ENCODE measurements at places on chromosomes 11 and 22.

- DNase-seq, result no peak
Observed at GRCh38 chr11:1927848-1928469, 8.5 kb downstream of the TNNT3 start.

DNA sequence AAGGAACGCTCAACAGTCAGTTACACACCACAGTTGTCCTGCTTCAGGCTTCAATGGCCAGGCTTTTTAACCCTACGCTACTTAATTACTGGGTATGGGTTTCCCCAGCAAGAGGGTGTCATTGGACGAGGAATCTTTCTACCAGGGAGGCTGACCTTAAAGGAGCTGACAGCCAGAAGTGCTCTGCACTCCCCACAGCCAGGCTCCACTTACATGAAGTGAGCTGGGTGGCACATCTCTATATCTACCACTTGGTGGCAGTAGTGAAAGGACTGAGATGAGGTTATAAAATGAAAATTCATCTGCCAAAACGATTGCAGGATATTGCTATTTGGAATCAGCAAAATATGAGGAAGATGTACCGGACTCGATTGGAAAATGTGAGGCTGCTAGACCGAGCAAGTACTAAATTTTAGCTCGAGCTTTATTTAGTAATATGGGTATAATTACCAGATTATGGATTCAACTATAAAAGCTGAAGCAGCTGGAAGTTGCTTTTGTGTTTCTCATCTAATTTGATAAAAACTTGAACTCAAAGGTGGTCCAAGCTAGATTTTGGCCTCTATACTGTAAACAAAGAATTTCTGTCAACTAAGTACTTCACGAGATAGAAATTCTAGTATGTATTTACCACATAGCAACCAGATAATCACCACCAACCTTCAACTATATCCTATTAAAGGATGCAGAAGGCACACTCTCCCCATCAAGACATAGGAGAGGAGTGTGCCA, 53.9 kb upstream of the CEP126 start:
- peak; percentile 2 for DNase-seq

DNA sequence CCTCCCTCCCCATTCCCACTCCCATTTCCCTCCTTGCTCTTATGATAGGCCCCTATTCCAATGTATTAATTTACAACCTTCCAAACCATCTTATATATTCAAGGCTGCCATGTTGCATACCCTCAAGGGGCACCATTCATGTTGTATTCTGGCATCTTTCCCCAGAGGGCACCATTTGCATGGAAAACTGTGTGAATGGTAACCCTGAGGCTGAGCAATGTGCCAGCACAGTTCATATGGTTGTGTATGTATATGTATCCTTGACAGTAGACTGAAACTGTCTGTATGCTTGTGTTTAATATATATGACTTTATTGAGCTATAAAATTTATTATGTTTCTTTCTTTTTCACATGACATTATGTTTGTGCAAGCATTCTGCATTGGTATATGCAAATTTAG, 7.3 kb downstream of the RASSF10 start:
- DNase-seq, result no peak

GRCh38 chr11:62880231-62880802, 379 bp upstream of the SLC3A2 start:
- peak; percentile 49 for DNase-seq

DNA sequence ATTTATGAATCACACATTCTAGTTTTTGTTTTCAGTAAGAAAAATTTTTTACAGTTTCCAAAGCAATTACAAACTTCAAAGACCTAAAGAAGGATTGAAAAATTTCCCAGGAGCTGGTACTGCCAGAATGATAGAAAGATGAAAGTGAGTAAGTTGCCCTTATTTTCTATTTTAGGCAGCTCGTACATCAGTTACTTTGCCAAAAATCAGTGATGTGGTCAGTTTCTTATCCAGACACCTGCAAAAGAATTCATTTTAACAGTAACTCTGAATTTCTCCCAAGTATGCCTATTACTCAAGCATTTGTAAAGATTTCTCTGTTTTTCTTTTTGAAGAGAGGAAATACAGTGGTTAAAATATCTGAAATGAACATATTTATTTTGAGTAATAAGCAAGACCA, 976.3 kb upstream of the RAG2 start:
- DNase-seq, result no peak

GRCh38 chr11:73420136-73420535, 43.9 kb downstream of the RELT start:
- no peak for DNase-seq

DNA sequence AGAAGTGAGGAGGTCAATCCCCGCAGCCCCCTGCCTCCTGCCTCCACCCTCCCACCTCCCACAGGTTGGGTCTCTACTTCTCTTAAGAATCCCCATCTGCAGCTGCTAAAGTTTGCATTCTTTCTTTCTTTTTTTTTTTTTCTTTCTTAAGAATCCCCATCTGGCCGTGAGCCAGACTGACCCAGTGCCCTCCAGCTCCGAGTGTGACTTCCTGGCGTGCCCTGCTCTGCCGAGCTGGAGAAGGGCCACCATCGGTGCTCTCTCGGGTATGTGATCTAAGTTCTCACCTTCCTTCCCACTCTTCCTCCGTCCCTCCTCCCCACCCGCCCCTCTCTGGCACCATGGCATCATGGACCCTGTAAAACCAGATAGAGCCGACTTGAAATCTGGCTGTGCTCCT, 66.7 kb upstream of the LMO1 start:
- no peak for DNase-seq

DNA sequence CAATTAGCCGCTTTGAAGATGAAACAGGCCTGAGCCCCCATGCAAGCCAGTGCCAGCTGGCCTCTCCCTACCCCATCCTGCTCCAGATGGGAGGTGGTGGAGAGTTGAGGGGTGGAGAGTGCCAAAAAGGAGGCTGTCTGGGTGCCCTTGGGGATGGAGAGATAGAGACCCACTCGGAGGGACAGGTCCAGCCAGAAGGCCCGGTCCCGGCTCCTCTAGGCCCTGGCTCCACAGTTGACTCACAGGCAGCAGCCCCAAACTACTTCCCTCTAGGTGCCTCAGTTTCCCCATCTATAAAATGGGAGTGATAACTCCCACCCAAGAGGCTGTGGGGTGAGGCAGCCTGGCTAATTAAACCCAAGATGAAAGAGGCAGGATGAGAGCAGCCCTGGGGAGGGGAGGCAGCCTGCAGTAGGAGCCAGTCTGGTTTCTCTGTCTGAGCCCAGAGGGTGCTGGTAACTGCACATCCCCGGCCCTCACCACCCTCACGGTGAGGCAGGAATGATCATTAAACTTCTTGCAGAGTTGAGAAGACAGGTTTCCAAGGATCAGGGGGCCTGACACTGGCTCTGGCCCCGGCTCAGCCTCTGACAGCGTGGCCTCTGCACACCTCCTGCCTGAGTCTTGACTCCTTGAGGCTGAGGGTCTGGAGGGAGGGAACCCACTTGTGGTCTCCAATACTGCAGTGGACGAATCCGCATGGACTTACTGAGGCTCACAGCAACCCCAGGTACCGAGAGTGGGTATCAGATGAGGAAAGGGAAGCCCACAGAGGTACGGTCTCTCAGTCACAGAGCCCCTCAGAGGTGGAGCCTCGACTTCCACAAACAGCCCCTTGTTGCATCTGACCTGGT, 1.4 kb upstream of the AP5B1 start:
- DNase-seq, result no peak

DNA sequence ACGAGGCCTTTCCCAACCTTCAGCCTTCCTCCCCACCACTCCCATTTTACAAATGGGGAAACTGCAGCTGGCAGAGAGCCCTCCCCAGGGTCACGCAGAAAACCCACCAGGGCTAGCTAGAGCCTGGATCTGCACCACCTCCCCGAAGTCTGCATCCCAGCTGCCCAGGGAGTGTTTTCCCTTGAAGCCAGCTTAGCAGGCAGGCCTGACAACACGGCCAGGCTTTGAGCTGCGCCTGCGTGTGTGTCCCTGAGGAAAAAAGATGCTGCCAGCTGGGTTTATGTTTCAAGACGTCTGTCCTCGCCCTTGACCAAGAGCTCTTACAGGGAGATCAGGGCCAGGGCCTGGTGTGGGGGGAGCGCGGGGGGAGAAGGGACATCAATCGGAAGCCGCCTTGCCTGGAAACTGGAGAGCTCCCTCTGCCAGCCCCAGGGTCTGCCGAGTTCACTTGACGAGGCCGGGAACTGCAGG, 20.3 kb downstream of the WNT11 start:
- no peak for DNase-seq

- DNase-seq, result no peak
Observed at GRCh38 chr22:41028841-41029240, 63.6 kb upstream of the EP300 start.

DNA sequence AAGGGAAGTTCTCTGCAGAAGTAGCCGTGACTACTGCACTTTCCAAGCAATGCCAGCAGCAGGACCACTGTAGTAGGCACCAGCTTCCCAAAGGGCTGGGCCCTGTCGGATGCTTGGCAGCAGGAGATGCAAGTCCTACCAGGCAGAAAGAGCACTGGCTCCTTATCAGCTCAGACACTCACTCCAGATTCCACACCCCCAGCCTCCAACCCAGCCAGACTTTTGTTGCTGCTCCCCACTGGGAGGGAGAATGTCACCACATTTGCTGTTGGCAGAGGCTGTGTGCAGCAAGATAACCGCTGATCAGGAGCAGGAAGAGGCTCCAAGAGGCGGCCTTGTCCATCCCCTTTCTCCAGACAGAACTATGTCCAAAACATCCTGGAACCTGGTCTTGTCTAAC, 118.7 kb downstream of the C11orf58 start:
- DNase-seq, result no peak

GRCh38 chr11:88193278-88193677, 18.0 kb upstream of the RAB38 start:
- no peak for DNase-seq

DNA sequence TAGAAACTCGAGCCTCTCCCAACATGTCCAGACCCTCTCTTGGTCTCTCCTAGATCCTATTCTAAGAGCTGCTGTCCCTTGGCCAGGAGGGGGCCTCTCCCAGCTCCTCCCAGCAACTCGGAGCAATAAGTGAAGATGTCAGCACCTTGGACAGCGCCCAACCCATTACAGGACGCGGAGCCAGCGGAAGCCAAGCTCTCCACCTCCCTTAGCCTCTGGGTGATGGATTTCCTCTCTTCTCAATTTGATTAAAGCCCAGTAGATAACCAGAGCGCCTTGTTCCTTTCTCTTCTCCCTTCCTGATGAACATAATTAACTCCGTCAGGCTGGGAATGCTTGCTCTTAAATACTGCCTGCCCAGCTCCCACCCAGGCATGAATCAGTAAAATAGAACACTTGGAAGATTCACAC, 26.2 kb upstream of the TPBGL start:
- DNase-seq, result peak; percentile 74

- DNase-seq, result no peak
Observed at GRCh38 chr11:124760205-124760652, 1.9 kb downstream of the ESAM start.

DNA sequence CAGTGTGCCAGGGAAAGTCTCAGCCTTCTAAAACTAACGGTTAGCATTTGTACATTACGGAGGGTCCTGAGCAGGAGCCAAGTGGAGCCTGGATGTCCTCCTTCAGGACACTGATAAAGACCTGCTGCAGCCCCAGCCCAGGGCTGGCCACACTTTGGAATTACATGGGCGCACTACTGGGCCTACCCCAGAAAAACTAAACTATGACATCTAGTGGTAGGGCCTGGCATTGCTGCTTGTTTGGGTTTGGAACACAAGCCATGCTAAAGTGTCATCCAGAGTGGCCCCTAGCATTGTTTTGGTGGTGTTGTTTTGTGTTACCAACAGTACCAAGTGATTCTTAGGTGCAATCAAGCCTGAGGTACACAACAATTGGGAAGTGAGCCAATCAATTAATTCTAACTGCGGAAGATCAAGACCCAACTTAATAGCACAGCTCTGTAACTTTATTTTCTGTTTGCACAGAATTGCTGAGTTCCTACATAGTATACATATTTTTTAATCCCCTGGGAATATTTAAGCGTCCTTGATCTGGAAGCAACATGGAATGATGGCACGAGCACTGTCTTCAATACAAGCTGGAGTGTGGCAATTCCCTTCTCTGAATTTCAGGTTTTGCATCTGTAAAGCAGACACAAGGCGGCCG, 340.7 kb downstream of the LARGE1 start:
- peak; percentile 52 for DNase-seq

GRCh38 chr11:134036492-134037045, 32.3 kb upstream of the JAM3 start:
- no peak for DNase-seq

DNA sequence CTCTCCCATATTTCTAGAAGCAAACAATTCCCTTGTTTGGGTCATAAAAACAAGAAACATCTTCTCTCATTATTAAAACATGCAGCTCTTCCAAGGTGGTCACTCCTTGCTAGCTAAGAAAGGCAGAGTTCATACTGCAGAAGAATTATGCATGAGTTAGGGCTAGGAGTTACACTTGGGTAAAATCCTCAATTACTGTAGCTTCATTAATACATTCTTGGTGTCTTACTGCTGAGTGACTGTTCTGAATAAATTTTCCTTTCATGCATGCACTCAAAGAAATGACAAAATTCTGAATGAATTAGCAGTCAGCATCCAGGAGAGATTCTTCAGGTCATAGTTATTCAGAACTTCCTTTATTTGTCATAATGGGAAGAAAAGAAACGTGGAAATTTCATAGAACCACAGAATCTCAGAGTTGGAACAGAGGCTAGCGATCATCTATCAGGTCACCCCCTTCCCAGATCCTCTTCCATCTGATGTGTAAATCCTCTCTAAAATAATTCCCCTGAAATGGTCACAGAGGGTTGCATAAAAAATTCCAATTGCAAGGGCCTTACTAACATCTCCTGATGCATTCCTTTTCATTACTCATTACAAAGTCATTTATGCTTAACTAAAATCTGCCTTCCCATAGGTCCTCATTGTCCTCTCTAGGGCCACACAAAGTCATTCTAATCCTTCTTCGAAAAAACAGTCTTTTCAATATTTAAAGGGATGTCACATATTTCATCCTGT, 771.5 kb downstream of the DLG2 start:
- no peak for DNase-seq

GRCh38 chr22:42803389-42803788, 53.7 kb downstream of the ARFGAP3 start:
- DNase-seq, result no peak

DNA sequence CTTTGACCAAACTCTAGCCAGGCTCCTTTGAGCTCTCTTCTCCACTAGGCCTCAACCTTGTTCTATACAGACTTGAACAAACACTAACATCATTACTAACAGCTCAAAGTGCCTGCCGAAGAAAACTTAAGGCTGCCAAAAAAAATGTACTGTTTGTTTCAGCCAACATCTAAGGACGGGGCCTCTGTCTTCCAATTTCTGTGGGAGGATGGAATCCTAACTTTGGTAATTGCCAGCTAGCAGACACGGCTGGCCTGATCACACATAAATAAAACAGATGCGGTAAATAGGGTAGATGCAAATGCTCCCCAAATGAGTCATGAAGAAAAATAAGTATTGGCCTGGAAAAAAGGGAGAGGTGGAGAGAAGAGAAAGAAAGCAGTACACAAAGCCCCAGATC, 394.3 kb downstream of the TMEM135 start:
- DNase-seq, result no peak

DNA sequence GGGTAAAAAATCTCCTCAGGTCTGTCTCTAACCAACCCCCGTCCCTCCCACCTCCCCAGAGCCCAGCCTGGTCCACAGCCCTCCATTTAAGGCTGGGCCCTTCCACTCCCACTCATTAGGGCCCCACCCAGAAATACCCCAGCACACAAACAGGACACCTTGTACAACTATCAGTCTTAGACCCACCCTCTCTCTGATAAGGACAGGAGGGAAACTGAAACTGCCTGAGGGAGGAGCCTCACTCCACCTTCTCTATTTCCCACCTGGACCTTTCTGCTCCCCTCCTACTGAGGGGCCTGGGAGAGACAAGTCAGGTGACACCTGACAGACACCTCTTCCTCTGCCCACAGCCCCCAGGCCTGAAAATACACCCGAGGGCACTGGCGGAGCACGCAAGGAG, 90.2 kb downstream of the PLEKHA7 start:
- DNase-seq, result no peak
